Vagina (tissue), 2 donors: ENCODE measurements at places on chromosomes 6 and 20.
A peak's percentile ranks its signal among the peaks of the same experiment; 100 is the strongest.

DNA sequence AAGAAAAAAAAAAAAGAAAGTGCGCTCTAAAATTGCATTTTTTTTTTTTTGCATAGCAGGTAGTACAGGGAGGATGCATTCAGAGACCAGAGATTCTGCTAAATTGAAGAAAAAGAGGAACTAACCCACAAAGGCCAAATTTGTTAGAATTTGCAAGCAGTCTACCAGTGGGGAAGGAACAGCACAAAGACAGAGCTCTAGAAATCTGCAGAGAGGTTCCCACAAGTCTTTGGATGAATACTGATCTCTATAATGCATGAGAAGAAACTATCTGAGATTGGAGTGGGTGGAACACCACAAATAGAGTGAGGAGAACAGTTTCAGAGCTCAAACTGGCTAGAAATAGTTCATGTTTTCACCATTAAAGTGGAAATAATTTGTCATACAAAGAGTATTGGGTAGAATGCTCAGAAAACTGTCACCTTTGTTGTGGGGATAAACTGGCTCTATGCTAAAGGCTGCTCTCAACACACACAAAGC, 79.6 kb upstream of the AHI1 start:
- H3K4me1 ChIP-seq: no peaks in the 10 kb centered on the region
- no peak for DNase-seq
- H3K27me3 ChIP-seq: no peaks in the 10 kb centered on the region
- H3K36me3 ChIP-seq: no peaks in the 10 kb centered on the region

- H3K4me1 ChIP-seq: peaks cover 80% of the 10 kb centered on the region
- no peak overlapping the region for H3K27ac ChIP-seq
- H3K36me3 ChIP-seq: no peaks in the 10 kb centered on the region
Measured at GRCh38 chr20:36483919-36484808, 57.2 kb upstream of the MYL9 start.

DNA sequence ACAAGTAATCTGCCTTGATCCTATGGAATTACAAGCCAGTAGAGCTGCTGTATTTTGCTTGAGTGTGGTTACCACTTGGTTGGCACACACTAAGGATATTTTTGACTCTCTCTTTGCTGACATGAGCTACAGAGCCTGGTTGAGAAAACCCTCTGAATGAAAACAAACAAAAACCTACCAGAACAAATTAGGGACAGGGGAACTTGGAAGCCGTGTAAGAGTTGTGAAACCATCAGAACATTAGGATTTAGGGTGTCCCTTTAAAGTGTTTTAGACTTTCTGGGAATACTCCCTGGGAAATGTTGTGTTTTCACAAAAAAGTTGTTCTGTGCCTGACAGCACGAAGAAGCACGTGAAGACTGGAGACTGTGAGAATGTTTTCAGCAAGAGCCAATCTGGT, 20.5 kb upstream of the PDE7B start:
- H3K4me1 ChIP-seq: no peaks in the 10 kb centered on the region
- H3K4me3 ChIP-seq: no peak overlapping the region
- no peak for DNase-seq
- H3K27ac ChIP-seq: no peak overlapping the region
- no peaks in the 10 kb centered on the region for H3K27me3 ChIP-seq

DNA sequence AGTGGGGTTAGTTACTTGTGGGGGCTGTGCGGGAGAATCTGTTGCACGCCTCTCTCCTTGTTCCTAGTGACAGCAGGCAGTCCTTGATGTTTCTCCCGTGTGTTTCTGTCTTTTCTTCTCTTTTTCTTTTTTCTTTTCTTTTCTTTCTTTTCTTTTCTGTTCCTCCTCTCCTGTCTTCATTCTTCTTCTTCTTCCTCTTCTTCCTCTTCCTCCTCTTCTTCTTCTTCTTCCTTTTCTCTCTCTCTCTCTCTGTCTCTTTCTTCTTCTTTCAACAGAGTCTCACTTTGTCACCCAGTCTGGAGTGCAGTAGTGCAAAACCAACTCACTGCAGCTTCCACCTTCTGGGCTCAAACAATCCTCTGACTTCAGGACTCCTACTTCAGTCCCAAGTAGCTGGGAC, 6.8 kb upstream of the AIG1 start:
- no peak for DNase-seq
- no peak overlapping the region for H3K27ac ChIP-seq
- H3K27me3 ChIP-seq: no peaks in the 10 kb centered on the region
- H3K36me3 ChIP-seq: no peaks in the 10 kb centered on the region

GRCh38 chr6:56109149-56109548, 138.2 kb downstream of the COL21A1 start:
- no peaks in the 10 kb centered on the region for H3K27me3 ChIP-seq
- no peak overlapping the region for H3K4me3 ChIP-seq
- no peaks in the 10 kb centered on the region for H3K4me1 ChIP-seq
- no peak for DNase-seq

DNA sequence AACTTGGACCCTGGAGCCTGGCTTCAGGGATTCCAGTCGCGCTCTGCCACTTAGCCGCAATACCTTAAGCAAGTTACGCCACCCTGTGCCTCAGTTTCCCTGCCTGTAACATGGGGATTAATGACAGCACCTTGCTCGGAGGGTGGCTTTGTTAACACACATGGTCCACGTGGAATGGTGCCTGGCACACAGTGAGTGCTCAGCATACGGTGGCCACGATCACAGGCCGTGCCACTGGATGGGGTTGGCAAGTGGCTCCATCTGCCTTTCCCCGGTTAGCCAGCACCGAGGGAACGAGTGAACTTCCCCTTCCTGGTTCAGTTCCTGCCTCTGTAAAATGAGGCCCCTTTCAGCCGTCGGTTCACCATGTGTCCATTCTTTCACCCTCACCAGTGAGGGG, 17.2 kb downstream of the C6orf132 start:
- H3K27ac ChIP-seq: peak overlapping the region; percentile 79
- DNase-seq: no peak
- peaks cover 40% of the 10 kb centered on the region for H3K4me1 ChIP-seq

DNA sequence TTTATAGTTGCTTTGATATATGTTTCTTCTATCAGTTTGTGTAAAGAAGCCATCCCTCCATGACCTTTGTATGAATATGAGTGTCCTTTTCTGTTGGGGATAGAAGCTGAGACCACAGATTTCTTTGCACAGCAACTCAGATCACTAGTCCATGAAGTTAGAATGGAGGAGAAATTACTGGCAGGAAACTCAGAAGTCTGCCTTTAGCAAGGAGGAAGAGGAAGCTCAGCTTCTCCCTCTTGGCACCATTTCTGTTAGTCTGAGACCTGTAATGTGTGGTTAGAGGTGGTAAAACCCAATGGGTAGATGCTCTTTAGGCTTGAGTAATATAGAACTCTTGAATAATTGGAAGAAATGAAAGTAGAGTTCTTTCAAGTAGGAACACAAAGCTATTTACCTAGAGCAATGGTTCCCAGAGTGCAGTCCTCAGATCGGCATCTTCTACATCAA, 995.3 kb upstream of the FLRT3 start:
- H3K4me1 ChIP-seq: no peaks in the 10 kb centered on the region
- DNase-seq: no peak
- no peaks in the 10 kb centered on the region for H3K36me3 ChIP-seq
- no peaks in the 10 kb centered on the region for H3K27me3 ChIP-seq
- no peak overlapping the region for H3K27ac ChIP-seq
- H3K4me3 ChIP-seq: no peak overlapping the region

- no peak for DNase-seq
- H3K27ac ChIP-seq: no peak overlapping the region
- H3K36me3 ChIP-seq: no peaks in the 10 kb centered on the region
- H3K27me3 ChIP-seq: no peaks in the 10 kb centered on the region
Measured at GRCh38 chr6:13267142-13267651, 61.1 kb downstream of the TBC1D7 start.

- no peak overlapping the region for H3K4me3 ChIP-seq
- H3K27ac ChIP-seq: peak overlapping the region; percentile 68
- peaks cover 42% of the 10 kb centered on the region for H3K4me1 ChIP-seq
- DNase-seq: no peak
- no peaks in the 10 kb centered on the region for H3K27me3 ChIP-seq
Measured at GRCh38 chr20:31593221-31594001, 11.7 kb upstream of the ID1 start.

- H3K4me1 ChIP-seq: no peaks in the 10 kb centered on the region
- H3K27me3 ChIP-seq: no peaks in the 10 kb centered on the region
- H3K27ac ChIP-seq: no peak overlapping the region
- H3K36me3 ChIP-seq: no peaks in the 10 kb centered on the region
Measured at GRCh38 chr20:48585061-48585870, 242.5 kb downstream of the PREX1 start.

DNA sequence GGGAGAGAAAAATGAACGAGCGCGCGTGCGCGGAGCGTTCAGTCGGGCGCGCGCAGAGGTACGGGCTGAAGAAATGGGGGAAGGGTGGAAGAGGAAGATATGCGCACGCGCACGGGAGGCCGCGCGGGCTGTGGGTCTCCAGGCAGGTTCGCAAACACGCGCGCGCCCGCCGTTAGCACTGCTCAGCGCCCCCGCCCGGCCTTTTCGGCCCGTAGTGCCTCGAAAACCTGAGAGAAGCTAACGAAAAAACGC, 393 bp downstream of the BCLAF1 start:
- peak overlapping the region; percentile 93 for H3K4me3 ChIP-seq
- H3K4me1 ChIP-seq: peaks cover 59% of the 10 kb centered on the region
- peak overlapping the region; percentile 100 for H3K27ac ChIP-seq
- H3K36me3 ChIP-seq: no peaks in the 10 kb centered on the region

DNA sequence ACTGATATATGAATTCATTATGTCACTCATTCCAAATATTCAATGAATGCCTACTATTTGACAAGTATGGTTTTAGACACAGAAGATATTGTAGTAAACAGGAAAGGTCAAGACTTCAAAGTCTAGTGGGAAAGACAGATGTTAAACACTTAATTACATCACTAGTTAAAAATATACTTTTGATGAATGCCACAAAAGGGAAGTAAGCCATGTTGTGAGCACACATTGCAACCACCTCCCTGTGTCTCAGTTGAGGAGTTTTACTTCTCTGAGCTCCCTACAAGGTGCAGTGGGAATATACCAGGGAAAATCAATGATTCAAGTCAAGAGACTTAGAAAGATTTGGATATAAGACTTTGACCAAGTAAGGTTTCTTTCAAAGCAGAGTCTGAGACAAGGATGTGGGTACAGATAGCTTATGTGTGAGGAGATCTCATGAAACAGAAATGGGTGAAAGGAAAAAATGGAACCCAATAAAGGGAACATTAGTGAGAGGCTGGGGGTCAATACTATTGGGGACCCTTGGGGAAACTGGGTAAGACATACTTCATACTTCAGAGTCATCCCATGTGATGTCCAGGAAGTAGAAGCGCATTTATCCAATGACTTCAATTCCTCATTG, 503.7 kb downstream of the KIF16B start:
- no peak overlapping the region for H3K27ac ChIP-seq
- H3K4me3 ChIP-seq: no peak overlapping the region
- H3K27me3 ChIP-seq: no peaks in the 10 kb centered on the region
- no peak for DNase-seq
- no peaks in the 10 kb centered on the region for H3K36me3 ChIP-seq

DNA sequence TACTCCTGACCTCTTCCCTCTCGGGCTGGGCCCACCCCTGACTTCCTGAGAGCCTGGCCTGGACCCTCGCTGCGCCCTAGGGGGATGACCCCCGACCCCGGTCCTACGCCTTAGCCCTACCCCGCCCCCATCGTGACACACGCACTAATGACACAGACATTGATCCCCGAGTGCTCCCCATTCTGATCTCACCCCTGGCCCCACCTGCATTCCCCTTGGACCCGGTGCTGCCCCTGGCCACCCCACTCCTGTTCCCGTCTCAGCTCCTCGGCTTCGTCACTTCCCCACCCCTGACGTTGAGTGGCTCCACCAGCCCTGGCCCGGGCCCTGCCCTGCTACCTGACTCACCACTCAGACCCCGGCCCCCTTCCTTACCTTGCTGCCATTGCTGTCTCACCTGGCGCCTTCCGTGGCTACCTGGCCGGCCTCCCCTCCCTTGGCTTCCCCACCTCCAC, 12.1 kb downstream of the RBCK1 start:
- no peak for DNase-seq
- no peaks in the 10 kb centered on the region for H3K4me1 ChIP-seq
- no peak overlapping the region for H3K27ac ChIP-seq
- H3K4me3 ChIP-seq: no peak overlapping the region
- no peaks in the 10 kb centered on the region for H3K27me3 ChIP-seq
- H3K36me3 ChIP-seq: no peaks in the 10 kb centered on the region

GRCh38 chr6:166223079-166223478, 55.4 kb upstream of the TBXT start:
- no peaks in the 10 kb centered on the region for H3K4me1 ChIP-seq
- H3K36me3 ChIP-seq: no peaks in the 10 kb centered on the region
- no peak overlapping the region for H3K27ac ChIP-seq
- DNase-seq: no peak

DNA sequence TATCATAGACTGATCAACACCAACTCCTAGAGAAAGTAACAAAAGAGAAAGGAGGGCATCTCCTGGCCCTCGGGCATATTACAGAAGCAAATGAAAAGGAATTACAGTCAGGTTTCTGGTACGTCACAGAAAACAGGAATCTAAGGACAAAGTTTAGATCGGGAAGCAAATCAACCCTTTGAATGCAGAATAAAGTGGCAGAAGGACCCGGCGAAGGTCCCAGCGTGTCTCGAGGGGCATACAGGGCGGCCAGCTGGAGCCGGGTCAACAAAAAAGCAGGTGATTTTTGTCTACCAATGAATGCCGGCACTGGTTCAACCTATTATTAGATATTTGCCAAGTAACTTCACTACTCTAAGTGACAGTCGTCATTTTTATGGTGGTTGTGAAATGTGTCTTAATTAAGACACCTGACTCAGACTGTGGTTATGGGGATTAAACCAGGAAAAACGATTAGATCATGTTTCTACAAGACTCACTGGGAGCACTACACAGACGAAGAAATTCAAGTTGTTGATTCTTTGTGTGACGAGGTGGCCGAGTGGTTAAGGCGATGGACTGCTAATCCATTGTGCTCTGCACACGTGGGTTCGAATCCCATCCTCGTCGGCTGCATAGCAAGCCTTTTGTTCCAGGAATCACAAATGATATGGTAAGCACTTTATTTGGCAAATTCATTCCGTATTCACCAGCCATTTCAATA, 12.4 kb upstream of the ZSCAN9 start:
- H3K36me3 ChIP-seq: no peaks in the 10 kb centered on the region
- H3K27me3 ChIP-seq: no peaks in the 10 kb centered on the region
- H3K4me1 ChIP-seq: peaks cover 6% of the 10 kb centered on the region
- no peak for DNase-seq
- H3K27ac ChIP-seq: no peak overlapping the region

DNA sequence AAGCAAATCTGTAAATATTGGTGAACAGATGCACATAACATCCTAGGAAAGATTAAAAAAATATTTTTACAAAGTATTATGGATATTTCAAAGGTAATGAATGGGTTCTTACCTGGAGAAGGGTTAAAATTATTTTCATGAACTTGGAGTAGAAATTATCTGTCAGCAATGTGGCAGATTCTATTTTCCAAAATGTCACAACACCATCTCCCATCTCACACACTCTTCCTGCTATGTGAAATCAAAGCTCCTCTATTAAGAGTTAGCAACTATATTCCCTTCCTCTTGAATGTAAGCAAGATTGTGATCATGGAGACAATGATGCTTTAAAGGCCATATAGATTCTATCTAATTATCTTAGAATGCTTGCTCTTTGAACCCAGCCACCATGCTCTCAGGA, 304.5 kb downstream of the EYS start:
- H3K4me1 ChIP-seq: no peaks in the 10 kb centered on the region
- H3K27me3 ChIP-seq: no peaks in the 10 kb centered on the region
- no peak overlapping the region for H3K4me3 ChIP-seq
- DNase-seq: no peak
- no peaks in the 10 kb centered on the region for H3K36me3 ChIP-seq
- H3K27ac ChIP-seq: no peak overlapping the region

- no peak for DNase-seq
- no peaks in the 10 kb centered on the region for H3K36me3 ChIP-seq
- no peaks in the 10 kb centered on the region for H3K4me1 ChIP-seq
- H3K27ac ChIP-seq: no peak overlapping the region
- H3K27me3 ChIP-seq: no peaks in the 10 kb centered on the region
Measured at GRCh38 chr6:47780510-47781356, 1.1 kb upstream of the OPN5 start.
